Stimulated activated CD4-positive, alpha-beta T cell treated with anti-CD3 and anti-CD28 coated beads, Interleukin-4, amount 100 ng/mL, for 24 hours (primary cell): ENCODE measurements at places on chromosomes 4 and X.

GRCh38 chr4:173909294-173909693 lies 374.2 kb downstream of the FBXO8 start:
- DNase-seq, result no peak

DNA sequence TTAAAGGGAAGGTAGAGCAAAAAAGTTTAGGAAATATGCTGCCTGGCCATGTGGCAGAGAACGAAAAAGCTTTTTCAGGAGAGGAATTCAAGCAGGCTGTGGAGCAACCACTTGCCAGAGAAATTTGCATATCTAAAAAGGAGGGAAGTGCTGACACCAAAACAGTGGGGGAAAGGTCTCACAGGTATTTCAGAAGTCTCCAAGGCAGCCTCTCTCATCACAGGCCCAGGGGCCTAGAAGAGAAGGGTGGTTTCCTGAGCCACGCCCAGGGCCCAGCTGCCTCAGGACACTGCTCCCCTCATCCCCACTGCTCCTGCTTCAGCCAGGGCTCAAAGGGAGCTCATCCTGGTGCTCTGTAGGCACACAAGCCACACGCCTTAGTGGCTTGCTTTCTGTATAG lies 29.9 kb upstream of the STS start:
- no peak for DNase-seq

DNA sequence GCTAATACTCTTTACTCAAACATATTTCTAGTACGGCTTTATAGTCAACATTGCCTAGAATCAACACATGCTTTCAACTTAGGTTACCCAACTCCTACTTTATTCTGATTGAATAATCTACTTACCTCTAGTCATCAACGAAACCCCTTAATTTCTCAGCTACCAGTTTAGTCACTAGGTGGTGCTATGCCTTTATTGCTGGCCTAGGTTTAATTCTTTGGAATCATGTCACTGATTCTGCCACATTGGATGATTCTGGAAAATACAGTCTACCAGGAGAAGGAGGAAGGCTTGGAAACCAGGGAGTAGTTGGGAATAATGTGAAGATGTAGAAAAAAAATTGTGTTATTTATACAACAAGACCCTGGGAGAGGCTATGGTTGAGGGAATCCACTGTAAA lies 167.7 kb downstream of the DCAF12L2 start:
- no peak for DNase-seq

DNA sequence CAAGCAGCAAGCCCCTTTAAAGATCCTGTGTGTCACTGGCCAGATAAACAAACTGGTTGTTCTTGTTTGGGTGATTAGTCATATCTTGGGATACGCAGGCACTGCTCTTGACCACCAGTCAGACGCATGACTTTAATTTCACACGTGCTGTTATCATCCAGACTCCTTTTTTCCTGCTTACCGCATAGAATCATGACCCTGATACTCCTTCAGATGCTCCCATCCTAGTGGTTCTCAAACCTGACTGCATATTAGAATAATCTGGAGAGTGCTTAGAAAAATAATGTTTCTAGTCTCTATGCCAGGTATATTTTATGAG lies 78.8 kb downstream of the CLDN22 start:
- no peak for DNase-seq
